SW 1271 (cell line): ENCODE measurements at places on chromosomes 5 and 9.

DNA sequence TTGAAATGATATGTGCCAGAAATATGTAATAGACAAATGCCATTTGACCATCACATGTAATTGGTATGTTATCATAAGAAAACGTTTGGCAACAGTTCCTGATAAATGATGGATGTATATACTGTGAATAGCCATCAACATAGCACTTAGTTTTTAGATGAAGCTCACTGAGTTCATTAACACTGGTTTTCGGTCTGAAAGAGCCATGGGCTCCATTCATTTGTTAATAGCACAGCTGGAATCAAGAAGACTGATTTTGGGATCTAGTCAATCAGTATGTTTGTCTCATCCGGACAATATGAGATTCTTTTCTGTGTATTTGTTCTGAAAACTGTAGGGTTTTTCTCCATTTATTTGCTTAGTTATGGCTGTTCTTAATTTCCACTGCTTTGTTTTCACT lies 413.5 kb upstream of the CLINT1 start:
- no peak for DNase-seq

GRCh38 chr9:137969008-137969407 lies 91.4 kb downstream of the CACNA1B start:
- no peak for DNase-seq

DNA sequence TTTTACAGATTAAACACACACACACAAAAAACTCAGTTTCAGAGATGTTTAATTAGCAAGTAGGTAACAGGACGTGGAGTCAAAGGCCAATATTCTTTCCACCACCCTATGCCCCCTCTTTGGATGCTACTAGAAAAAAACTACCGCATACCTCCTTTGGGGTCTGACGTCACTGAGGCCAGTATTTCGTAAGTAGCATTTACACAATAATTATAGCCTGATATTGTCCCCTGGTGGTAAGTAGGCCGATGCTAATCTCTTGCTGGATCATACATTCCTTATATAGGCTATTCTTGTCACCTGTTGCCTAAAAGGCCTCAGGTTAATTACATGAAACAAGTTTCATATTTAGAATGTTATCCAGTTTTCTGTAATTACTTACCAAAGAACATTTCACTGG lies 21.0 kb upstream of the SMARCA2 start:
- DNase-seq = no peak

- no peak for DNase-seq
These were observed 52.9 kb upstream of the EXOC3 start for GRCh38 chr5:389891-390622.

GRCh38 chr5:155418960-155419579 lies 405.5 kb downstream of the KIF4B start:
- no peak for DNase-seq

DNA sequence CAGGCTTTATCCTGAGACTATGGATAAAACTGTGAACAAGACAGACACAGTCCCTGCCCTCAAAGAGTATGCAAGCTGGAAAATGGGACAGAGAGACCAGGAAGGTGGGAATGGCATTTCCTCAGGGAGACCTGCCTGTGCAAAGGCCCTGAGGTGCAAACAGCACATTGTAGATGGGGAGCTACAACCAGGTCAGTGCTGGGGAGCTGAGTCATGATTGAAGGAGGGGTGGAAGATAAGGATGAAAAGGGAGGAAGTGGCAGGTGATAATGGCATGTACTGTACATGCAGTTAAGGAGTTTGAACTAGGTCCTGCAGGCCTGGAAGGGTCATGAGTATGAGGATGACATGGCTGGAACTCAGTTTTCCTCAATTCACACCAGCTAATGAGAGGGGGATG lies 75.5 kb upstream of the BOD1 start:
- no peak for DNase-seq

DNA sequence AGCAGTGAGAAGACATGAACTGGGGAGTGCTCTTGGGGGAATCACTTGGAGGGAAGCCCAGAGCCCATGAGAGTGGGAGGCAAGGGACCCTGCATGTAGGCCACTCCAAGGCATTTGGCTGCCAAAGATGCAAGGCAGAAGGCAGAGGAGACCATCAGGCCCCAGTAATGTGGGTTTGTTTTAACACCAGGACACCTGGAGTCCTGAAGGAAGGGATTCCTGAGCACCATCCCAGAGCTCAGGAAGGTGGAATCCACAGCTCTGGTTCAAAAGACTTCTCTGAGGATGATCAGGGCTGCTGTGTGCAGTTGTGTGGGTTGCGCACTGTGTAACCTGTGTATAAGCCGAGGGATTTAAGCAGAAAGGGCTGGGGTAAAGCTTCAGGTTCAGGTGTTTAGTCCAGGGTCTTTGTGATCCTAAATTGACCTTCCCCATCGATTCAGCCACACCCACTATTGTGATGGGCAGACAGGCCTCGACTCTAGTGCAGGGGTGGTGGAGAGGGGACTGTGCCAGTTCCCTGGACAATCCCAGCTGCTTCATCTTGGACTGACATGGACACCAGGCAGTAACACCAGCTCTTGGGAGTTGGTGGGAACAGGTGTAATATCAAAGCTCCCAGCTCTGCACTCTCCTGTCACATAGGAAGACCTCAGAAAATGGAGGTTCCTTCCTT lies 11.0 kb downstream of the B4GALT7 start:
- no peak for DNase-seq
